ENCODE measurements at places on chromosomes 3 and 15.

GRCh38 chr3:52830535-52831258 lies at the start of gene ITIH4:
Gene ITIH4 (minus strand): TSS chr3:52830672. CDS start chr3:52830642, 30 bp downstream.
- no peak for DNase-seq

- DNase-seq, result no peak
Measured at GRCh38 chr15:78168608-78169007, 19.4 kb downstream of the IDH3A start.

DNA sequence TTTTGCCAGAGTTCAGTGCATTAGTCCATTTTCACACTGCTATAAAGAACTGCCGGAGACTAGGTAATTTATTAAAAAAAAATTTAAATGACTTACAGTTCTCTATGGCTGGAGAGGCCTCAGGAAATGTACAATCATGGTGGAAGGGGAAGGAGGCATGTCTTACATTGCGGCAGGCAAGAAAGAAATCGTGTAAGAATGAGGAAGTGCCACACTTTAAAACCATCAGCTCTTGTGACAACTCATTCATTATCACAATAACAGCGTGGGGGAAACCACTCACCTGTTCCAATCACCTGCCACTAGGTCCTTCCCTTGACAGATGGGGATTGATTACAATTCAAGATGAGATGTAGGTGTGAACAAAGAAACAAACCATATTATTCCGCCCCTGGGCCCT lies 1361.4 kb downstream of the NSUN3 start:
- DNase-seq, result no peak

DNA sequence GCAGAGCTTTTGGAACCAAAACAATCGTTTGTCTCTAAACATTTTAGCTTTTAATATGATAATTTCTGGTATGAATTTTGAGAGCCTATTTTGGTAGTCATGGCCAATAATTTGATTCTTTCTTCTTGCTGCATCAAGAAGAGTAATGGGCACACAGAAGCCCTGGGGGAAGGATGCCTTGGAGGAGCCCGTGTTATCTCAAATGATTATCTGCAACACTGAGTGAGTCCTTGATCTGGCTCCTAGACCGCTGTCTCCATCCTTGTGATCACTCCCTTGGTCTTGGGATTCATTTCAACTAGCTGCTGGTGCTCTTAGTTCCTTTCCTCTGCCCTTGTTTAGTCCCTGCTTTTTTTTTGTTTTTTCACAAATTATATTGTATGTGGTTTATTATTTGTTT lies 77.9 kb upstream of the CCNL1 start:
- no peak for DNase-seq

DNA sequence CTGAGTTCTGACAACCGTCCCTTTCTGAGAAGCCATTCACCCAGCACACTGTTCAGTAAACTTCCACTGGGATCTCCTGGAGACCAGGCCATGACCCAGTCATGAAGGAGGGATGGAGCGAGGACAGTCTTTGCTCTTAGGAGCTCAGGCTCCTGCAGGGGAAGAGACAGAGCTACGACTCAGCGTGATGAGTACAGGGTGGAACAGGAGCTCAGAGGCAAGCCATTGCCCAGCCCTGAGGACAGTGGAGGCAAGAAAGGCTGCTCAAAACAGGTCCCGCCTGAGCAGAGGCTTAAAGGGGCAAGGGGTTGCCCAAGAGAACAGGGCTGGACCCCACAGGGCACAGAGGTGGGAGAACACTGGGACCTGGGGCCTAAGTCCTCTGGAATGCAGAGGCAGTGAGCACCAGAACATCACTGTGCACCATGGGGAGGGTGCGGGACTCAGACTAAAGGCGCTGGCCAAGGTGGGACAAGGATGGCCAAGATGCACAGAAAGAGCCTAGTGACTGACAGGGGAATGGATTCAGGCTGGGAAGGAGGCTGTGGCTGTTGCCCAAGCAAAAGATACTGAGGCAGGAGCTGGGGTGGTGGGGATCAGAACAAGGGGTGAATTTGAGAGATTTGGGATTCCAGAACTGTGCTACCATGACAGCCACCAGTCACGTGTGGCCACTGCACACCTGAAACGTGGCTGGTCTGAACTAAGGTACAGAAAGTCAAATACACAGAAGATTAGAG lies 25.8 kb downstream of the TMEM43 start:
- DNase-seq, result no peak

DNA sequence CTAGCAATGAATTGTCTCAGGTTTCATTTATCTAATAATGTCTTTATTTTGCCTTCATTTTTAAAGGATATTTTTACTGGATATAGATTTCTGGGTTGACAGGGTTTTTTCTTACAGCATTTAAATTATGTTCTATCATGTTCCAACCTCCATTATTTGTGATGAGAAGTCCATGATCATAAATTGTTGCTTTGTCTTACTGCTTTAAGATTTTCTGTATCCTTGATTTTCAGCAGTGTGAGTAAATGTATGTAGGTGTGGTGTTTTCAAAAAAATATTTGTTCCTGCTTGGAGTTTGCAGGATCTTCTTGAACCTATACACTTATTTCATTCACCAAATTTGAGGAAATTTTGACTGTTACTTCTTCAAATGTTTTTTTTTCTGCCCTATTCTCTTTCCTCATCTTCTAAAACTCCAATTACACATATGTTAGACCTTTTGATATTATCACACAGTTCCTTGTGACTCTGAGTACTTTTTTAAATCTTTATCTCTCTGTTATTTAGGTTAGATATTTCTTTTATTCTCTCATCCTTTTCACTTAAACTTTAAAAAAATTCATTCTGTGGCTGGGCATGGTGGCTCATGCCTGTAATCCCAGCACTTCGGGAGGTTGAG lies 43.7 kb upstream of the SELENOK start:
- DNase-seq, result no peak

GRCh38 chr3:118102737-118103136 lies 931.9 kb downstream of the IGSF11 start:
- DNase-seq, result no peak

DNA sequence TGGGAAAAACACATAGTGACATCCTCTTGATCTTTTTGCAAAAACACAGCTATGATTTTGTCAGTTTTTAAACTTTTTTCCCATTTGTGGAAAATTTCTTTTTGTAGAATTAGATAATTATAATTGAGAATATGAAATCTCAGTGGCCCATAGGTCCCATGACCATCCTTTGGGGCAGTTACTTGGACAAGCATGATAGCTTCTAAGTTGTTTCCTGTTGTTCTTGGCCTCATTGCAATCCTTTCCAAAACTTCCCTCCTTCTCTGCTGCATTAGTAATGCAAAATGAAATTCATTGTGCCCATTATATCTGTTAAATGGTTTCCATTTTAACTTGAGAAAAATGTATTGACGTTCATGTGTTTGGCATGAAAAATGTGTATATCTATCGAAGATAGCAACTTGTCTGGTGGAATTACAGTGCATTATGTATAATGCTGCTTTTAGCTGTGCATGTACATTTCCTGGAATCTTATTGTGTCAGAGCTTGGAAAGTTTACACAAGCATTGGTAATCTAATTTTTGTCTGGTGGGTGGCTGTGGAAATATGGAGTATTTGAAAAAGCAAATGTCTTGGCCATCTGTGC lies 70.0 kb downstream of the MDFIC2 start:
- DNase-seq, result no peak

DNA sequence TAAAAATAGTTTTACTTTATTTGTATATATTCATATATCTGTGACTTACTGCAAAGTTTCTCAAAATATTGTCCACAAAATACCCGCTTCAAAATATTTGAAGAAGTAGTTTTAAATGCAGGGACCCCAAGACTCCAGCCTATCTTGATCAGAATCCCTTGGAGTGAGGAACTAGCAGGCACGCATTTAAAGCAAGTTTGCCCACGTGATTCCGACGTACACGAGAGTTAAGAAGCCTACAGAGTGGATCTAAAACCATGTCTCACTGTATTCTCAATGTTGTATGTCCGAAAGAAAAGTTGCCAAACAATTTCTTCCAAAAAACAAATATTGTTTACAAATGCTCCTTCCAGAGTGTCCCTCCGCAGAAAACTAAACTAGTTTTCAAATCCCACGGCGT lies 1.7 kb downstream of the GABRB3 start:
- DNase-seq, result no peak

DNA sequence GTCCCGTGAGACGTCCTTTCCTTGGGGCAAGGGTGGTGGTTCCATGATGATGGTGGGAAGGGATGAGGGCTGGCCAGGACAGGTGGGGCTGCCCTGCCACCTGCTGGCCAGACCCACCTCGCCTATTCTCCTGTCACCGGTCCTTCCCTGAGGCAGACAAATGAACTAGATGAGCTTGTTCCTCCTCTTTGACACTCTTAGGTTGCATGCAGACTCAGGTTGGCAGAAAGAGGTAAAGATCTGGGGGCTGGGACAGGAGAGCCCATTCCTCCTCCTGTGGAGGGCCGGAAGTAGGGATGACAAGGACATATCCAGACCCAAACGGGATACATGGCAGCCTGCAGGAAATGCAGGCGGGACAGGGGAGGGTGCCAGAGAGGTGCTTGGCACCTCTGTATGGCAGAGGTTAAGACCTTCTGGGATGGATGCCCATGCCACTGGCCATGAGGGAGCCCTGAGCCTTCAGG lies 38.6 kb downstream of the ACSBG1 start:
- DNase-seq, result no peak

DNA sequence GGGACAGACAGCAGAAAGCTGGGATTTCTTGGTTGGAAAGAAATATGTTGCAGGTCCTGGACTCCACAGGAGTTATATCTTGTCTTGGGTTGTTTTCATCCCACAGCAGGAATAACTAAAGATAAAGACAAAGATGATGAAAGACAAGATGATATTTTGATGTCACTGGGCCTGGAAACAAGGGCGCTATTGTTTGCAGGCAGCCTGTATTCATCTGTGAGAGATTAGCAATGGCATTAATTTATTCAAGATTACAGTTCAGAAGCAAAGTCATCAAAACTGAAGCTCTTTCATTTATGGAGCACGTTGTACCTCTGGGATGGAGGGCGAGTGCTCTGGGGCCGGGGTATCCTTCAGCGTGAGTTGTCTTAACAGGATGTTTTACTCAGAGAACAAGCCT lies 213.8 kb downstream of the LRTM1 start:
- no peak for DNase-seq

- DNase-seq, result no peak
Measured at GRCh38 chr3:69880069-69880640, 119.4 kb upstream of the SAMMSON start.

DNA sequence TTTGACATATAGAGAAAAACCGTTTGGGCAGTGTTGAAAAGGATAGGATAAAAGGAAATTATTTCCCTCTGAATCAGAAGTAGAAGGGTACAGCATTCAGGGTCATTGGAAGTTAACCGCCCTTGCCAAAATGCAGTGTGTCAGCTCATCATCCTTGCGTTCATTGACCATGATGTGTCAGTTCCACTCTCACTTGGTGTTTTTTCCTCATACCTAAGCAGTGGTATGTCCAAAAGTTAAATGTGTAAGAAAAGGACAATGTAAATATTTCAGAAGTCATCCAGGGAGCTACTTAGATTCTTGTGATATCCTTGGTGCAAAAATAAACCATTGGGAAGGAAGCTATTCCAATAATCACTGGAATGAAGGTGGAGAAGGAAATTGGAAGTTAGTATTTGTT lies 50.7 kb downstream of the MAP6D1 start:
- DNase-seq, result no peak

GRCh38 chr3:46462111-46462510 lies 2.6 kb downstream of the LTF start:
- DNase-seq, result no peak

GRCh38 chr3:41991437-41991836 lies 29.5 kb upstream of the ULK4 start:
- no peak for DNase-seq

- DNase-seq, result no peak
Measured at GRCh38 chr3:183375787-183376186, 52.6 kb downstream of the MCF2L2 start.

DNA sequence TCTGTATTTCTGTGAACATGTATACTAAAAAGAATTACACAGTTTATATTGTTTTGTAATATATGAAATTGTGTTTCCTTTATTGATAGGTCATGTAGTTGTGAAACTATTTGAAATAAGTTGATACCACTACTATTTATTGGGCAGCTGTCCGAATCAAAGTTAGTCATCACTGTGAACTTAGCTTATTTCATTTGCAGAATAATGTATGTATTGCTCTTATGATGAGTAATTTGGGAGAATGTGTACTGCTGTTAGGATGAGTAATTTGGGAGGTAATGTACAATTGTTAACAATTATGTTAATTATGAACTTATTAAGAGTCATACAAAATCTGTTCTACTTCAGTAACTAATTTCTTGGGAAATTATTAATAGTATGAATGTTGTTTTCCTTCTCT lies 22.2 kb downstream of the FXR1 start:
- no peak for DNase-seq

GRCh38 chr3:21562243-21562642 lies 188.8 kb downstream of the ZNF385D start:
- no peak for DNase-seq

DNA sequence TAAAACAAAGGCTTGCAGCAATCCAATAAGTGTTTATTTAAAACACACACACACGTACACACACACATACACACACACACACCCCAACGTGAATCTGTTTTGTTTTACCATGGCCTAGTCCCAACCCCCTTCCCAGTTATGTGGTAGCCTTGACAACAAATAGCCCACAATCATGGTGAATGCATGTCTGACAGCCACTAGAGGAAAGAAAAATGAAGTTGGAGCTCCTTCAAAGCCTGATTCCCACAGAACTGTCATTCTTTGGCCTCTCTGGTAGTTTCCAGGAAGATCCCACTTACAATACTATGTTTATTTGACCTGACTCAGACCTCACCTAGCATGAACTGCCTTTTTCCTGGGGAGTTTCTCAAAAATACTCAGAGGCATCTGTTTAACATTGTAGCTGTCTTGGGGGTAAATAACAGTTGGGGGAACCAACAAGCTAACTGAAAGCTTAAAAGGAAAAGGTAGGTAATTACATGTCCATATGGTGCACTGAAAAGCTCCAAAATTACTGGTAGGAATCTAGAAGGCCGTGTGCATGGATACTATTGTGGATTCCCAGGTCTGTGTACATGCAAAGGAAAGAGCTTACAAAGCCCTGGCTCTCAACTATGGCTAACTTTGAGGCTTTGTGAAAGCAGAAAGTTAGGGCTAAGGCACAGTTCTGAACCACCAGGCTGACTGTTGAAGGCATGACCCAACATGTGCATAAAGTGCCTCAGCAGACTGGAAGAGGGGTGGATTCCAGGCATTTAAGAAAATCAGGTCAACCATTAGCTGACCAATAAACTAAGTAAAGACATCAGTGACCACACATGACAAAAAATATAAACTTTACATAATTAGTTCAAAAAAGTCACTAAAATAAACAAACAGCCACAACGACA lies 65.3 kb downstream of the FAIM start:
- DNase-seq, result no peak

Data from activated CD8-positive, alpha-beta memory T cell treated with anti-CD3 and anti-CD28 coated beads for 1 hour (primary cell).